MCF 10A (cell line): ENCODE measurements at places on chromosomes 3 and 15. TPM values are rescaled to one million over a fixed set of nuclear protein-coding genes. Genes with fewer than 3 reads are reported as not detected.

The KNG1 gene
- not detected in 2 replicates for total RNA-seq

- DNase-seq: no peak
Measured at GRCh38 chr3:71228156-71228866, 355.2 kb downstream of the FOXP1 start.

The PPP1R2 gene
- total RNA-seq: 53.0 and 68.6 TPM in 2 replicates

GRCh38 chr15:31236184-31237042 is 90.2 kb upstream of the KLF13 start:
- DNase-seq: peak; percentile 98

The TMEM40 gene
- total RNA-seq: 30.3 and 58.4 TPM in 2 replicates

The PLA2G4D gene
- not detected in 2 replicates for total RNA-seq

GRCh38 chr15:65275728-65276126 is 11.0 kb downstream of the PARP16 start:
- no peak for DNase-seq

GRCh38 chr3:160678292-160678842 is 1.4 kb downstream of the ARL14 start:
- no peak for DNase-seq

DNA sequence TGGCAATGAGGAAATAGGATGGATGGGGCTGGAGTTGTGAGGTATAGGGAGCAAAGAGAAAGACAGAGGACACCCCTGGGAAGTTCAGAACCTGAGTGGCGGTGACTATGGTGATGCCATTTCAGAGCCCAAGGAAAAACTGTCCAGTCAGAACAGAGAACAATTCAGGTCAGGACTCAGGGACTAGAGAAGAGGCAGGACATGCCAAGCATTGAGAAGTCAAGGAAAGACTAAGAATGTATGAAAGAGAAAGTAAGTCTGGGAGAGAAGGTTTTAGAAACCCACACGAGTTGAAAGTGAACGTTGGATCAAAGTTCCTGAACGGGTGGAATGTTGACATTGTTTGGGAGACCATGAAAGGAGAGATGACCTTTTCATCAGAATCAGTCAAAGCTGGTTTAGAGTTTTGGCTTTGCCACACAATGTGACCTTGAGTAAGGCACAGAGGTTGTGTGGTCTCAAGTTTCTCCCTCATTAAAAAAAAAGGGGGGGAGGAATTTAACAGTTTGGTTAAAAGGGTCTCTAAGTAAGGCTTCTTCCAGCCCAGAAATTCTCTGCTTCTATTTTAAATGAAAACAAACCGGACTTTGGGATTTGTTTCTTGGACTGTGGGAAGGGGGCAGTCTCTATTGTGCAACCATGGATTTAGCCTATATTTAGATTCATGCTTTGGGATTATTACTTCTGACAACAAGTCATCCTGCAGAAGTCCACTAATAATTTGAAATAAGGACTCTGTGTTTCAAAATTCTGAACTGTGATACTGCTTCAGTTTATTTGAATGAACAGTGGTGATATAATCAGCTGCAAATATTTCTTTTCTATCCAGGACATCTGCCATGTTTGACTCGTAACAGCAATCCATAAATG is 315.9 kb upstream of the TBL1XR1 start:
- DNase-seq: no peak

DNA sequence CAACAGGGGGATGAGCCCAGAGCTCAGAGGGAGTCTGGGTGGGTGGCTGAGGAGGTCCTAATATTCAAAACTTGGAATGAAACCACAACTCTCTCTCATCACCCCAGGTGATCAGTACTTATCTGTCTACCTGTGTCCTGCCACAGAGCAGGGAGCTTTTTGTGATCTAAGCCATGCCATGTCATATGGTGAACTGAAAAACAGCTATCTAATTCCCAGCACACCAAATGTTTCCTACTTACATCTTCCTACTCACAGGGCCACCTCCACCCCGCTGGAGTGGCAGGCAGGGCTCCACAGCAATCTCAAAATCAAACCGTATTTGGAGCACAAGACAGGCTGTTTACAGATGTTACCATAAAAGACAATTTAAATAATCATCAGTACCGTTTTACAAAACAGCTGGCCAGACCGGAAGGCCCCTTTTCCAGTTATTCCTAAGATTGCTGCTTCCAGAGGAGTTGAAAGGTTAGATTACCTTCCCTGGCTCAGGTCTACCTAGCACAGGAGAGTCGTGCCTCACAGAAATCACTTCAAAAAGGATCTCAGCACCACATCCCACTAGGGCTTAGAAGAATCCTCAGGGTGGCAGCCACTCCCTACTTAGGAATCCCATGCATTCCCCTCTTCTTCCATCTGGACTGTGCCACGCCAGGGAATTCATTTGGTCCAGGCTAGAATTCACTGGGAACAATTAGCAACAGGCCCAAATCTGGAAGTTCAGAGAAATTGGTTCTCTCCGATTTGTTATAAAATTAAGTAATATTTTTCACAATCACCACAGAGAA is 226.6 kb upstream of the IL12A start:
- peak; percentile 58 for DNase-seq

- peak; percentile 74 for DNase-seq
Measured at GRCh38 chr15:75578948-75579920, at the start of gene PTPN9. Gene PTPN9 (minus strand): TSS chr15:75579315. CDS start chr15:75578776, 539 bp downstream.

The LTK gene
- 0.17 TPM in 1 of 2 replicates, not detected in the other for total RNA-seq

DNA sequence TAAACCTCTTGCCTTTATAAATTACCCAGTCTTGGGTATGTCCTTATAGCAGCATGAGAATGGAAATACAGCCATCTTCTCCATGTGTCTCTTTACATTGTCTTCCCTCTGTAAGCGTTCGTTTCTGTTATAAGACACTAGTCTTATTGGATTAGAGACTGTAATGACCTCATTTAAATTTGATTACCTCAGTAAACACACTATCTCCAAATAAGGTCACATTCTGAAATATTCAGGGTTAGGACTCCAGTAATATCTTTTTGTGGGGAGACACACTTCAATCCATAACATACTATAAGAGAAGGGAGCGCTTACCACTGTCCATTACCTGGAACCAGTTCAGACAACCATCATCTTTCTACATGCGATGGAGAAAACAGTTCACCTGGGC is 34.3 kb upstream of the CD47 start:
- no peak for DNase-seq

GRCh38 chr3:179806177-179806576 is 153.3 kb downstream of the USP13 start:
- DNase-seq: peak; percentile 12

DNA sequence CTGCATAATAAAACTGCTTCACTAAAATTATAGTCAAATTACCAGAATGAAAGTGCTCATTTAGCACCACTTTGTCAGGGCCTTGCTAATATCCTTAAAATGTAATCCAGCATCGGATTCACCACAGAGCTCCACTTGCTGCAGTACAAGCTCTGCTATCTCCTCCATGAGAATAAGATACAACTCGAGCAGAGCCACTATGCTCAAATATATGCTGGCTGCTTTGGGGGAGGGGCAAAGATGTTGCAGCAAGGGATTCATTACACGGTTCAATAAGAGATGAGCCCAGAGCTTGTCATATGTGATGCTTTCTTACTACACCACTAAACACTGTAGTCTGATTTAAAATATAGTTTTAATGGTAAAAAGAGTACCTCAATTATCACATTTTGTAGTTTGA is 72.2 kb downstream of the DLG1 start:
- no peak for DNase-seq

The TMCO5A gene
- total RNA-seq: not detected in 2 replicates

- no peak for DNase-seq
Measured at GRCh38 chr3:194162070-194162678, 26.2 kb downstream of the HES1 start.

DNA sequence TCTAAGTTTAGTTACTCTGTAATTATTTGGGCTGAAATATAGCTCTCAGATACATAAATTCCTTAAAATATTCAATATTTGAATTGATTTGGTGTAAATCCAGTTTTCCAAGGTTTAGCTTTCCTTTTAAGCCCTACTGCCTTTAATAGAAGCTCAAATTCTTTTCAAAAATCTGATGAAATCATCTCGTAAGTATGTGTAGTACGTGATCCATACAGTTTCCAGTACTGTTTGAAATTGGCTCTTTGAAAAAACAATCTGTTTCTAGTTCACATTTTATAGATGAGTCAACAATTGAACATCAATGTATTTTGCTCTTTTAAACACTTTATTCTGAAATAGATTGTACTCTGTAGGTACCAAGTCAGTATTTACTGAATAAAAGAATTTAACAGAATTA is 84.2 kb downstream of the LRRC49 start:
- DNase-seq: no peak

- DNase-seq: no peak
Measured at GRCh38 chr3:114441386-114441785, 147.6 kb downstream of the TIGIT start.

The OIP5 gene
- 2.9 and 5.7 TPM in 2 replicates for total RNA-seq

DNA sequence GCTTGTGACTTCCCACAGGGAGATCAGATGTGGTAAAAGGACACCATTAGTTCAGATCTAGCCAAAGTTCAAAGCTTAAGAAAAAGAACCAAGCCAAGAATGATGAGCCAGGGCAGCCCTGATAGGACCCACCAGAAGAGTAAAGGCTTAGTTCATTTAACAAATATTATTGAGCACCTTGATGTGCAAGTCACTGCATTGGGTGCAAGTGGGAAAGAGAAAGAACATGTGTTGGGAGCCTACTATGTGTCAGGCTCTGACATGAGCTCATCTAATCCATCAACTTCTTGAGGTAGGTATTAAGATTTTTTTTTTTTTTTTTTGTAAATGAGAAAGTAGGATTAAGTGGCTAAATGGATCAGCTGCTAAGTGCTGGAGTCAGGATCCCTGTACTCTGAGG is 53.4 kb upstream of the PIAS1 start:
- no peak for DNase-seq

The INKA1 gene
- total RNA-seq: 4.8 and 7.4 TPM in 2 replicates

GRCh38 chr15:72420576-72420975 is 22.5 kb downstream of the TMEM202 start:
- no peak for DNase-seq

GRCh38 chr15:69679623-69680228 is 227.1 kb downstream of the RPLP1 start:
- no peak for DNase-seq

The SLC9C1 gene
- not detected in 2 replicates for total RNA-seq

DNA sequence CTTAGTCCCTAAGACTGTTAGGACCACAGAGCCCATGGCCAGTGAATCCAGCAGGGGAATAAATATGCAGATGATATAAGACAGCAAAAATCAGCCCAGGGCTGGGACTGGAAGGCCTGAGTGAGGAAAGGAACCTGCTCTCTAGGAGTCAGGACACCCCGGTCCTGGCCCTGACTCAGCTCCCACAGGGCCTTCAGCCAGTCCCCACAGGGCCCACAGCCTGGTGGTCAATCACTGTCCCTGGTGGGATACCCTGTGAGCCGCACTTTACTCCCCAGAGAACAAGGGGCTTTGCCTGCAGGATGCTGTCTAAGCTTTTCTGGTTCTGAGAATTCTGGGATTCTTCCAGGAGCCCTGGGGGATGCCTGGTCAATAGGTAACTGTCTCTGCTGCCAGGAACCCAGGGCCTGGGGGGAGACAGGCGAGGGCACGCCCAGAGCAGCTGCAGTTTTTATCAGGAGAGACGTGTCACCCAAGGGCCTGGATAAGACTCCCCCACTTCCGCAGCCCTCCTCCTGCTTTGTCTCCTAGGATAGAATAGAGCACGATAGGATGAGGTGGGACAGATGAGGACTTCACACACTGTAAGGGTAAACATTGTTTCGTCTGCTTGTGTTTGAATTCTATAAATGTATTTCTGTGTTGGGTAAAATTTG is 49.5 kb upstream of the MCF2L2 start:
- DNase-seq: no peak

DNA sequence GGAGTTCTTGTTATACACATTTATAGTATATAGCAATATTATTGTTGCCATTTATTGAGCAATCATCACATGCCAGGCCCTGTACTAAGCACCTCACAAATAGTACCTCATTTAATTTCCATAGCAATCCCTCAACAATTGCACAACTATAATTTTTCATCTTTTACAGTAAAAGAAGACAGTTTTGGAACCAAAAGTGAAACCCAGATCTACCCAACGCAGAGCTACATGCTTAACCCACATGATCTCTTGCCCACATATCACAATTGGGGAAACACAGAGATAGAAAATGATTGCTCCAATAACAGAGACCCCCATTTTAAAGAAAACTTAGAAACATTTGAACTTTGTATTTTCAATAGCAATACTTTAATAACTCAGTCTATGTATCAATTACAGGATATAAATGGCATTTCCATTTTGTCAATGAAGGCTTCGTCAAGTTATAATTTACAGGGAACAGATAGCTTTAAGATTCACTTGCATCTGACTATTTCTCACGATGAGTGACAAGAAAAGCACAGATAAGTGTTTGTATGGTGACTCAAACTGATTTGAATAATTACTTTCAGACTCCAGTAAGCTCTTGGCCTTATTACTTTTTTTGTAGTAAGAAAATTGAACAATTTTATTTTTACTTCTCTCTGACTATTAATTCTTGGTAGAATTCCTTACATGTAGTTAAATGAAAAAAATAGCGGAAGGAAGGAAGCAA is 38.7 kb upstream of the CCDC50 start:
- DNase-seq: peak; percentile 12

- DNase-seq: no peak
Measured at GRCh38 chr3:111863942-111864694, 5.1 kb downstream of the PHLDB2 start.

DNA sequence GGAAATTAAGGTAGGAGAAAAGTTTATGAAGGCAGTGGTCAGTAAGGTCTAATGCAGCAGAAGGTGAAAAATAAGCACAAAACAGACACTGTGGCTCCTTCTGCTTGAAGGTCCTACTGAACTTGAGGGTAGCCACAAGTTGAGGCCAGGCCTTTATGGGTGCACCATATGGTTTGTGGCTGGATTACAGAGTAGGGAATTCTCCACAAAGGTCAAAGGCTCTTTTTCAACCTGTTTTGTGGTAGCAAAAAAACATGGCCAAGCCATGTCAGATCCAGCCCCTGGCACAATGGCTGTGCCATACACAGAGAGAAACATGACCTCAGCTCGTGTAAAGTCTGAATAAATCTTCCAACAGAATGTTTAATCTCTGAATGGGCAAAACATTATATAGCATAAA is 214.0 kb downstream of the SATB1 start:
- DNase-seq: no peak

DNA sequence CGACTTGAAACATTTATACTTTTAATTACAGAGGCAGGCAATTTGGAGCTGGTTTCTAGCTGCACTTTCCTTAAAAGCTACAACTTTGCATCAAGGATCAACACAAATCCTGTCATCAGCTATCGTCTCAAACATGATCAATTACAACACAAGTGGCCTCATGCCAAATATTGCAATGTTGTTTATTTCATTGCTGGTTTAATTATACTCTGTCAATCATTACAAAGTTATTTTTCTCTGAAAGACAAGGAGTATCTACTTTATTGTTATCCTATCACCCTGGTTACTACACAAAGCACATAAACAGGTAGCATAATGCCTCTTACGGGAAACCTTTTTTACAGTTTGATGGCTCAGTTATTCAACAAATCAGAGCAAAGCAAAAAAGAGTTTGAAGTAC is 58.0 kb upstream of the FOXB1 start:
- no peak for DNase-seq

DNA sequence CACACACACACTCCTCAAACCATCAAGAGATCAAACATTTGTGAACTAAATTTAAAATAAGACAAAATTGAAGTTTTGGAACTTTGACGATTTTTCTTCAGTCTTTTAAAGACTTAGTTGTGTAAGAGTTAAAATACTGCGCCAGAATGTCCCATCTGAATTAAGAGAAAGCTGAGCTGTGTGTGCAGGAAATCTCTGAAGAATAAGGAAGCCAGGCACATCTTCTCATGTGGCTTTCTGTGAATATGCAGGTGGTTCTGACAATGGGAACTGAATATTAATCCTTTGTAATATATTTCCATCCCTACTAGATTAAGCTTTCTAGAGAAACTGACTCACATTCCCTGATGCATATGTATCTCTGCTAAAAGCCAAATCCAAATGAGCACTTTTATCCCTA is 60.1 kb upstream of the ICE2 start:
- DNase-seq: no peak

The EIF2A gene
- 112 and 117 TPM in 2 replicates for total RNA-seq

The FAN1 gene
- 22.4 and 29.8 TPM in 2 replicates for total RNA-seq
